Progenitor cell of endocrine pancreas (in vitro differentiated cells): ENCODE measurements at places on chromosomes 3 and 15.

- DNase-seq: no peak
These were observed 5.9 kb downstream of the CMC1 start for GRCh38 chr3:28247286-28247685.

- DNase-seq: no peak
These were observed 8.9 kb upstream of the TMEM202 start for GRCh38 chr15:72389231-72389630.

GRCh38 chr15:62027263-62027565 is 33.0 kb downstream of the VPS13C start:
- DNase-seq: no peak

DNA sequence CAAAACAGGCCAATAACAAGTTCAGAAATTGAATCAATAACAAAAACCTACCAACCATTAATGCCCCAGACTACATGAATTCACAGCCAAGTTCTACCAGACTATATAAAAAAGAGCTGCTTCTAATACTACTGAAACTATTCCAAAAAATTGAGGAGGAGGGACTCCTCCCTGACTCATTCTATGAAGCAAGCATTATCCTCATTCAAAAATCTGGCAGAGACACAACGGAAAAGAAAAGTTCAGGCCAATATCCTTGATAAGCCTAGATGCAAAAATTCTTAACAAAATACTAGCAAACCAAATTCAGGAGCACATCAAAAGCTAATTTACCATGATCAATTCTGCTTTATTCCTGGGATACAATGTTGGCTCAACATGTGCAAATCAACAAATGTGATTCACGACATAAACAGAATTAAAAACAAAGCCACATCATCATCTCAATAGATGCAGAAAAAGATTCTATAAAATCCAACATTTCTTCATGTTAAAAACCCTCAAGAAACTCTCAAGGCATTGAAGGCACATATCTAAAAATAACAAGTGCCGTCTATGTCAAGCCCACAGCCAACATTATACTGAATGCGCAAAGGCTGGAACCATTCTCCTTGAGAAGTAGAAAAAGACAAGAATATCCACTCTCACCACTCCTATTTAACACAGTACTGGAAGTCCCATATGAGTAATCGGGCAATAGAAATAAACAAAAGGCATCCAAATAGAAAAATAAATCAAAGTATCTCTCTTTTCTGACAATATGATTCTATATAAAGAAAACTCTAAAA is 573.6 kb upstream of the GRM7 start:
- DNase-seq: no peak

GRCh38 chr3:47685037-47685436 is 96.7 kb downstream of the SMARCC1 start:
- DNase-seq: no peak

GRCh38 chr3:37124435-37124834 is 49.9 kb downstream of the LRRFIP2 start:
- DNase-seq: no peak

DNA sequence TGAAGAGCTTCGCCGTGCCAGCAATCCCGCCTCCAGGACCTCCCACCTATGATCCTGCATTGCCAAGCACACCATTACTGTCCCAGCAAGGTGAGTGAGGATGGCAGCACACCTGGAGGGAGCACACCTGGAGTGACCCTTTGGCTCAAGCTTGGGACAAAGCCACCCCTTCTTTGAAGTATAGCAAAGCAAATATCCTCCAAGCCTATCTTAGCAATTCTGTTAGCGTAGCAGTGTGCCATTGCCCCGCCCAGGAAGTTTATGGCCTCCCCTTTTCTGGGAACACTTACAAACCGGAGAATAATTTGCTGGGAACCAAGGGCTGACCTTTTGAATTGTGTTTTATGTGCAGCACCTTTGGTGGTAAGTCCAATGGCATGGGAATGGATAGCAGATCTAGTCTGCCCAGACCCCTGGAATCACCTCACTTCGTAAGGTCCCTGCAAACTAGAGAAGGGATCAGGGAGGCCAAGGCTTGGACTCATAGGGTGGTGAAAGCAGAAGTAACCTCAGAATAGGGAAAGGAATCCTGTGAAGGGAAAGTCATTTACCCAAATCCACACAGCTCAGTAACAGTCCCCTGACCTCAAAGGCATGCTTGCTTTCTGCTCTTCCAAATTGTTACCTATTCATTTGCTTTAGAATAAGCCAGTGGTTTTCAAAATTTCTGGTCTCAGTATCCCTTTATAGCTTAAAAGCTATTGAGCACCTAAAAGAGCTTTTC is 70.1 kb downstream of the HCN4 start:
- DNase-seq: no peak

- DNase-seq: no peak
These were observed 181.8 kb downstream of the PDCD6IP start for GRCh38 chr3:33980252-33980651.

- no peak for DNase-seq
These were observed 376.0 kb upstream of the PDZRN3 start for GRCh38 chr3:74000725-74001124.

GRCh38 chr15:48913141-48913540 is 35.2 kb downstream of the EID1 start:
- no peak for DNase-seq

GRCh38 chr3:17298038-17298437 is 413.3 kb downstream of the PLCL2 start:
- DNase-seq: no peak

DNA sequence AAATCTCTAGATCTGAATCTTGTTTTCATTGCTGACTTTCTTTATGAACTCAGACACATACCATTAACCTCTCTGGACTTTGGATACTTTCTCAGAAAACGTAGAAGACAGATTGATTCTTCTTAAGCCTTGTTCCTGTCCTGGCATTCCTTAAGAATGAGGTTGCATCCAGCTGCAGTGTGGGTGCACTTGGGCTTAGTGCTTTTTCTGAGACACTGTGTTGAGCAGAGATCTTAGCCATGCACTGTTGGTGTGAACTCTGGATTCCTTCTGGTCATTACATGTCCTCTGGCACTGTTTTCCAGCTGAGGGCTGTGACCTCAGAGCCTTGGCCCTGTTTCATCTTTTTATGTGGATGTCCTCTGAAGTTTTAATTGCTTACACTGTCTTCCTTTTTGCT is 428.3 kb downstream of the CNTN4 start:
- DNase-seq: no peak

DNA sequence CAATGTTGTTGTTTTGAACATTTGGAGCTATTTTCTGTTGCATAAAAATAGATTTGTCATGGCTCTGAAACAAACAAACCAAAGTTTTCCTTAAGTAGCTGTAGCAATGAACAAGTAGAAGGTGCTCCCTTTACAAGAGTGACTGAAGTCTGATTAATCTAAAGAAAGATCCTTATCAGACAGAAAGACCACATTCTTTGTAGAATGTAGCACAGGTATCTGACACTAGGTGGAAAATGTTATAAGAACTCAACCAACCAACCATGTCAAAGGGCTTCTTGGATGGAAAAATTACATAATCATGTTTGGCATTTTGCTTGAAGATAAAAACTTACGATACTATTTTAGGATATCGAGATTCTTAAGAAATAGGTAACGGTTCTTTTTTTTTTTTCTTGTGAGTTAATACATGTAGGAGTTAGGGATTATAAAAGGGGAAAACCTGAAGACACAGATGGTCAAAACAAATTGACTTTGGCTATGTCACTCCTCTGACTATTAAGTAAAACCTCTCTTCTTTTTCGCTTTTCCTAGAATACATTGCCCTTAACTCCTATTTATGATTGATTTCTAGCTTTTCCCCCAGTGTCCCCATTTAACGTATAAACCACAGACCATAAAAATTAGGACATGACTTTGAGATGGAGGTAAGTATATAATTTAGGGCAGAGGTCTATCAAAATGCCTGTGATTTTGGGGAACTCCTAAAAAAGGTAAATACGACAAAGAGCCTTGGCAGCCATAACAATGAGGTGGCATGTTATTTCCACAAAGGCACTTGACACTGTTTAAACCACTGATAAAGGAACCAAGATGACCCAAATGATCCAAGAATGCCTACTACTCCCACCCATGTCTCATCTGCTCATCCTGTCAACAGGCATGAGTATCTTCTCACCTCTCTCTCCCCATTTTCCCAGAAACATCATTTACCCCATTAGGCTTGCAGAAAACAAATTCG is 72.0 kb downstream of the CCR4 start:
- no peak for DNase-seq

- no peak for DNase-seq
These were observed 36.4 kb downstream of the CFAP100 start for GRCh38 chr3:126431103-126431534.

DNA sequence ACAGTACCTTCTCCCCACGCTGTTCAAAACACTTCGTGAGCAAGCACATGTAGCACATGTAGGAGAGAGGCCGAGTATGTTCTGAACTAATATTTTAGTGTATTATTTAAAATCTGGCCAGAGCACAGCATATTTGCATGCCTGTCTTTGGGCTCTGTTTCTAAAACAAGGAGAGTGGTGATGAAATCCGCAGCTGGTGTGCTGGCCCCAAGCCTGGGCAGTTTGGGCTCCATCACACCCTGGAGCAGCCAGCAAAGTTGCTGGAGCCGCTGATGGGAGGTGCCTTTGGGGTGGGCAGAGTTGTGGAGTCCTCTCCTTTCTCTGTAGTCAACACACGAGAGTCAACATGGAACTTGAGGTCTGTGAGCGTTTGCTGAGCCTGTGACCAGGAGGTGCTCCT is 116.6 kb downstream of the SLCO3A1 start:
- DNase-seq: no peak

- DNase-seq: peak; percentile 68
These were observed 35.4 kb upstream of the ATG7 start for GRCh38 chr3:11236588-11237461.

DNA sequence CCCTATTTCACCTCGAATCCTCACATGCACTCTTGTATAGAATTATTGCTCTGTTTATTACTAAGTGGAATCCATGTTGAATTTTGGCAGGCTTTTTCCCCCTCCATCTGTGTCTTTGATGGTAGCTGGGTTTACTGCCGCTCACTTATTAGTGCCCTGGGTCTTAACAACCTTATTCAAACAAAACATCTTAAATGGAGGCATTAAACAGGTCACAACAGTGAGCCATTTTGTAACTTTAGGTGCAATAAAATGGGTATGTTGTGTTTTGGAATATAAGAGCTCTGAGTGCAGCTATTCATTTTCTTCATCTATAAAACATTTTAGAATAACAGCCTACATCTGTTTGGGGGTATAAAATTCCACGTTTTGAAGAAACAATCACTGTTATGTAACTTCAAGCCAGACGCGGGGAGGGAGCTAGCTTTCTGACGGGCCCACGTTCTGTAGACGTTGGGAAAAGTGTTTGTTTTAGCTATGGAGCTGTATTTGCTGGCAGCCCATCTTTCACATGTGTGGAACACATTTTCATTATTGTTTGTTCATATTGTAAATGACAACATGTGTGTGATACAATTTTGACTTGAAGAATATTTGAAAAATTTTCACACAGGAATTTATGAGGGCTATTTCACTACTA is 122.0 kb downstream of the SLC25A26 start:
- DNase-seq: no peak

DNA sequence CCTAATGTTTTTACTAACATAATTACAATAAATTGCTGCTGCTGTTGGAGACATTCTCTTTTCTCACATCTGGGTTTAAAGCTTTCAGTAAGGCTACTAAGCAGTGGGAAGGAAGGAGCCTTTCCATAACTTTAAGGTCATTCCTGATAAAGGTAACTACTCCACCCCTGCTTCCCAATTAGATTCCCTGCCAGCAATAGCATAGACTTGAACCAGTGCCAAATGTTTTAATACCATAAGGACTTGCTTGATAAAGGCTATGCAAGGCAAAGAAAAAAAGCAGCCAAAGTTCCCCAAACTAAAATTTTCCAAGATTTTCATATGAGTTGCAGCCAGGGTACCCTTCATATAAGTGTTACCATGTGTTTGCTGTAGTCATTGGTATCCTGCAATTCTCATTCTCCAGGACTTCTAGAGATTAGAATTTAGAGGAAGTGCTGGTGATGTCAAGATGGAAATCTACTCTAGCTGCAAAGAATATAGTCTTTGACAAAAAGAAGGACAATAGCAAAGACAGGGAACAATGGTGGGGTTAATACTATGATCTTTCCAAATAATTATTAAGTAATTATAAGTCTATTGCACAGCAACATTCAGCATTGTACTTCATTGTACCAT is 106.1 kb downstream of the FILIP1L start:
- no peak for DNase-seq

GRCh38 chr3:61639991-61640390 is 78.6 kb downstream of the PTPRG start:
- DNase-seq: no peak

DNA sequence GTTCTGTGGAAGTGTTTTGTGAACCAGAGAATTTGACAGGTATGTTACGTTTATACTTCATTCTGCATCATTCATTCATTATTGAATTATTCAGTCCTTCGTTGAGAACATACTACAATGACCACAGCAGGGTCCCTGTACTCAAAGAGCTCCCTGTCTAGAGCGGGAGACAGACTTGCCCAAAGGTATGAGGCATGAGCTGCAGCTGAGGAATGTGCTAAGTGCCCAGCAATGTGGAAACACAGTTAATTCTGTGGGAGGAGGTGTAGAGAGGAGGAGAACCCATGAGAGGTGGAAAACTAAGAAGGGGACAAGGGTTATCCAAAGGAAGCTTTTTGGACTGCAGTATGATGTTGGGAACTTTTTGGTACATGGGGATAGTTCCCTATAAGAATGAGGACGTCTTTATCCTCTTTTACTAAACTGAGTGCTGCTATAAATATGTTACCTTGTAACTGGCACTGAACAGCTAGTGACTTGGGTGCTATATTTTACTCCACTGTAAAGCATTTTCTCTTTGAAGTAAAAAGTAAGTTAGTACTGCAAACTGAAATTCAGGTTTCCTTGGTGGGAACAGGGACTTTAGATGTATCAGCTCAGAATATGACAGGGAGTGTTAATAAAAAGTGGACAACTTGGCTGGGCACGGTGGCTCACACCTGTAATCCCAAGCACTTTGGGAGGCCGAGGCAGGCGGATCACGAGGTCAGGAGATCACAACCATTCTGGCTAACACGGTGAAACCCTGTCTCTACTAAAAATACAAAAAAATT is 5.7 kb downstream of the SMAD3 start:
- no peak for DNase-seq

DNA sequence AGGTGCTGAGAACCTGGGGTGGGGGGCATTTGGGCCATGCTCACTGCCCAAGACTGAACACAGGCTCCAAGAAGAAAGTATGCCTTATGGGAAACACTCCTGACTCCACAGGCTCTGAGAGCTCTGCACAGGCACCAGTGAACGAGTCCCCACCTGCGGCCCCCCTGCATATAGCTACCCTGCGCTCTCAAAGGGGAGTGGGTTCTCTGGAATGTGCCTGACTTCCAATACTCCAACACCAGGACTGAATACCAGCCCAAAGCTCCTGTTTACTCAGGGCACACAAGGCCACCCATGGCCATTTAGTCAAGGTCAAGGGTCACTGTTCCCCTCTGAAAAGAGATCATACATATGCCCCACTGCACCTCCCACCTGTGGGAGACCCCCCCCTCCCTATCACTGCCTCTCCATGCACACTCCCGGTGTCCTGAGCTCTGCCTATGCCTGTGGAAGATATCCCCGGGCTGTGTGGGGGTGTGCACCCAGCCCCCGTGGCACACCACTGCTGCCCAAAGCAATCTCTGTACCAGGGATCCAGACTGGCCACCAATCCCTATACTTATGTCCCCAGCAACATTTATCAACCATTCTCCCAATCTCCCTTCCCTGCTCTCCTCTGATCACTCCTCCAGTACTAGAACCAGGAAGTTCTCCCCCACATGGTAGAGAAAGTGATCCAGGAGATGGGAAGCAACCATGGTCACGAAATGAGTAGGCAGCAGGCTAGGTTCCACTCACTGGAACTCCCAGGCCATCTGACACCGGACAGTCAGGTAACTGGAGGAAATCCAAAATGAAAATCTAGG is 1.5 kb upstream of the PLXNB1 start:
- DNase-seq: no peak

GRCh38 chr3:121924734-121925133 is 30.5 kb downstream of the SLC15A2 start:
- no peak for DNase-seq
